Activated CD8-positive, alpha-beta T cell treated with anti-CD3 and anti-CD28 coated beads, Interleukin-2, amount 10 ng/mL, durations not matched to agents 7 days and 5 days (primary cell): ENCODE measurements at places on chromosomes 4 and X. TPM values are rescaled to one million over a fixed set of nuclear protein-coding genes. Genes with fewer than 3 reads are reported as not detected.

DNA sequence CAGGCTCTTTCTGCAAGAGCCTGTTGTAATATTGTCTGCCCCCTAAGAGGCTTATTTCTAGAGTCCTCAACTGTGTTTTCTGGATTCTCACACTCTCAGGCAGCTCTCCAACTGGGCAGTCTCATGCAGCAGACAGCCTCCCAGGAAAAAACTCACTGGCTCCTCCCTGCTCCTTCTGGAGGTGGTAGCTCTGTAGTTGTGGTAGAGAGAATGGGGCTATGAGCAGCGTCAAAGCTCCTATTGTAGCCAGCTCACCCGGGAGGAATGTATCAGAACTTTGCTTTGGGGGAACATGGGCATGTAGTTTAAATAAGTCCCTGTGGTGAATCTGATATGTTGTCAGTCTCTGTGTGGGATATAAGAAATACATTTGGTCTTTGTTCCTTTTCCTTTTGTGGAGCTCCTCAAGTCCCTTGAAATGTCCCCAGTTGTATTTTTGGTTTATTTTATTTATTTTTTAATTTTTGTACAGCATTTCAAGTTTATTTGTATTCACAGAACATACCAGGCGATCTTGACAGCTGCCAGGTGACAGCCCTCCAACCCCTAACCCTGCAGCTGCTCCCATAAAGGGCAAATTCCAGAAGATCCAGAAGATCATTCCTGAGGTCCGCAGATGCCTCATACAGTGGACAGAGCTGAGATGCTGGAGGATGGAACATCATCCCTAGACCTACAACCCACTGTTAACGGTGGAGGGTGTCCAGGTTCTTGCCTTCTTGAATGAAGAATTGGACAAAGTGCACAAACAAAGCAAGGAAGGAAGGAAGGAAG is 45.7 kb downstream of the TRIM61 start:
- no peak for DNase-seq

EDNRA gene
- not detected for total RNA-seq

SSX4 gene
- not detected for total RNA-seq

- peak; percentile 60 for DNase-seq
Measured at GRCh38 chrX:12974305-12974795, 560 bp upstream of the TMSB4X start.

DNA sequence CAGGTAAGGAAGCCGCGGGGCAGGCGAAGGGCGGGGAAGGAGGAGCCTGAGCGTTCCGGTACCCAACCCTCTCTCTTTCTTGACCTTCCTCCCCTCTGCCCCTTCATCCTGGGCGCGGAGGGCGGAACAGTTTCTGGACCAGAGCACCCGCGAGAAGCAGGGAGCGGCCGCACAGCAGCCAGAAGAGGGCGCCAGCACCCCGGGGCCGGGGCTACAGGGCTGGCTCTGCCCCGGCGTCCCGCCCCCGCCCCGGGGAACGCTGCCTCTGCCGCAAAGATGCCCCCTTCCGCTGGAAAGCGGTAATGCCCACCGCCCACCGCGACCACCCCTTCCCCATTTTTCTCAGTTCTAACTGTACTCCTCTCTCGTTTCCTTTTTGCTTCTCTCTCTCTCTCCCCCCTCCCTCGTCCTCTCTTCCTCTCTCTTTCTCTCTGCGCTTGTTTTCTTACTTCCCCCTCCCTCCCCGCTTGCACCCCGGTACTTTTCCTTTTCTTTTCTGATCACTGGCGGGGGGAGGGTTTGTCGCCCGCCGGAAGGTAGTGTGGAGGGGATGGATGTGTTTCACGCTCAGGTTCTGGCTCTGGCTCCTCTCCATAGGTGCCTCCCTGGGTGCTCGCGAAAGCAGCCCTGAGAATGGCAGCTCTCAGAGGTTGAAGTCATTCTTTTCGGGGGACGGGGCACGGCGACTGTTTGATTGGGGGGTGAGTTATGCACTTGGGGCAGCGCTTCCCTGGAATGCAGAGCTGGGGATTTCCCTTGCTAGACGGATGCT is 13.1 kb upstream of the PRDM8 start:
- peak; percentile 94 for DNase-seq

GRCh38 chr4:23366557-23366906 is 523.3 kb downstream of the PPARGC1A start:
- no peak for DNase-seq

GRCh38 chr4:26896636-26897035 is 36.0 kb downstream of the STIM2 start:
- DNase-seq: no peak

GRCh38 chr4:133137571-133137970 is 11.5 kb upstream of the PCDH10 start:
- no peak for DNase-seq

SMC1A gene
- 151 TPM for total RNA-seq

- DNase-seq: no peak
Measured at GRCh38 chrX:130446974-130447373, 45.2 kb downstream of the RBMX2 start.

FRG2 gene
- not detected for total RNA-seq

DNA sequence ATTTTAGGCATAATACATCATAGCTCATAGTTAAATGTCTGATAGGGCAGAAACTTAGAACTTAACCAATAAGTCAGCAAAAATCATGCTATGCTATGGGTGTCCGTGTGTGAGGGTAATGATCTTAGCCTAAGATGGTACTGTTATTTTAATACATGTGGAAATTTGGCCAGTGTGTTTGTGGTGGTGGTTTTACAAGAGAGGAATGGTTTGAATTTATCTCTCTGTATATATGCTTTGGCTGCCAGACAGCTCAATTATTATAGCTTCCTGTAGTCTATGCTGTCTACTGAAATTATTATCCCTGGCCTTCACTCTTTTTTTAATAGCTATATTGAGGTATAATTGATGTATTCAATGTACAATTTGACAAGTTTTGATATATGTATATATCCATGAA is 21.3 kb downstream of the ZNF330 start:
- no peak for DNase-seq

DNA sequence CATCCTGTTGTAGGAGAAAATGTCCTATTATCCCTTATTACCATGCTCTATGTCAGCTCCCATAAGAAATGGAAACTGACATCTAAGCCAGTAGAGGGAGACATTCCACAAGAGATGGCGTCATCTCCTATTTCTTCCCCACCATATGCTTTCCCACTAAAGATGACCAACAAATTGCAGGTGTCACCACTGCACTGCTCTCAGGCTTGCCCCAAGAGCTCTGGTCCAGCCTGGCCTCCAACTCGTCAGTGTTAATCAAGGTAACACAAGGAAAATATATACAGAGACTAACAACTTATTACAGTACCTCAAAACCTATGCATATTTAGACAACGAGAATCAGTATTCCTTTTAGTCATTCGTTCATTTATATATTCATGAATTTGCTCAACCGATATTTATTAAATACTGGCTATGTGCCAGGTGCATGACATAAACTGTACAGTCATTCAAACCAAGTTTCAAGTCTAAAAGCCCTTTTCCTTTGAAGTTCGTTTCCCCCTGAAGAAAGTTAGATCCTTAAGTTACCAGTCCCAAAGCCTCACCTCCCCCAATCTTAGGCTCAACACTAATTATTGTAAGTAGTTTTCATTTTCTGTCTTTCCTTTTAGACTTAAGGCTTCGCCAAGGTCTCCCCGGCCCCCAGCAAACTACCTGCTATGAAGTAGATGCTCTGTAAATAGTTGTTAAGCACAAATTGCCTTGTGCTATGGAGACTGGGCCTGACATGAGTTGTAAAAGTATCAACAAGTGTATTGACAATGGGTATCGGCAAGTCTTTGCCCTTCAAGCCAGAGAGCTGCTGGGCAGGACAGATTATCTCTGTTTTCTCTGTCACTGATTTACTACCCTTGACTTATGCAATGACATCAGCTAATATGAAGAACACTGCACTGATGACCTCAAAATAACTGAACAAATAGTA is 3.1 kb upstream of the FGB start:
- no peak for DNase-seq

DNA sequence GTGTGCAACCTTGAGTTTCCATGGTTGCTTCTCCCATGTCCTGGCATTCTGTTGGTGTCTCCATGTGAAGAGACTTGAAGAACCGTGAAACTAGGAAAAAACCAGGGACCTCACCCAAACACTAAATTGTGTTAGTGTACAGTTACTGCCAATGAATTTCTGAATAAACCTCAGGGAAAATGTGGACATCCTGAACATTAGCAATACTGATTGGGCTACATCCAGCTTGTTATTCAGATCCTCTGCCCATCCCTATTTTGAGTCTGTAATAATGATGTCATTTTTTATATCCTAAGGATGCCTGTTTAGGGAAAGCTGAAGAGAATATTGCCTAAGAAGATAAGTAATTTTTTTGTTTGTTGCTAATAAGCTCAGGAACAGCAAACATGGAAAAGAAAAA is 262.7 kb downstream of the TMA16 start:
- no peak for DNase-seq

DMRTC1 gene
- not detected for total RNA-seq

GRCh38 chrX:103254171-103254824 is 657 bp downstream of the TCEAL8 start:
- peak; percentile 57 for DNase-seq
